ENCODE measurements at places on chromosomes 16 and 17.

GRCh38 chr16:1978476-1979120, 2.7 kb downstream of the NOXO1 start:
- no peak for DNase-seq

DNA sequence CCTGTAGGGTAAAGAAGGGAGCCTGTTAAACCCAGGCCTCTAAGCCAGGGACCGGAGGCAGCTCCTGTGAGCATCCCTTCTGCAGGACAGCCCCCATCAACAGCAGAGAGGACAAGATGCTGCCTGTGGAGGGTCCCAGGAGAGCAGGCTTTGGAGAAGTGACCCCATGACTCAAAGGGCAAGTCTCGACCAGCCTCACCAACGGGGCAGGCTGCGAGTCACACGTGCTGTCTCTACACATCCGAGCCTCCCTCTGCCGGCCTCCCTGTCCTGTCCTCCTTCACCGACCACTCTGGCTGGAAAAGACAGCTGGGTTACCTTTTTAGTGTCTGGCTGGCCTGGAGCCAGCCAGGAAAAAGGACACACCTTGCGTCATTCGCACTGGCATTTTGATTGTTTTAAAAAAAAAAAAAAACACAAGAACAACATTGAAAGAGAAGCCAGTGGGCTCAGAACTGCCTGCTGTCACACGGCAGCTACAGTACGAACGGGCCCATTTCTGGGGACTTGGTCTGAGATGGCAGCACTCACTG, 74.5 kb upstream of the RCVRN start:
- no peak for DNase-seq

DNA sequence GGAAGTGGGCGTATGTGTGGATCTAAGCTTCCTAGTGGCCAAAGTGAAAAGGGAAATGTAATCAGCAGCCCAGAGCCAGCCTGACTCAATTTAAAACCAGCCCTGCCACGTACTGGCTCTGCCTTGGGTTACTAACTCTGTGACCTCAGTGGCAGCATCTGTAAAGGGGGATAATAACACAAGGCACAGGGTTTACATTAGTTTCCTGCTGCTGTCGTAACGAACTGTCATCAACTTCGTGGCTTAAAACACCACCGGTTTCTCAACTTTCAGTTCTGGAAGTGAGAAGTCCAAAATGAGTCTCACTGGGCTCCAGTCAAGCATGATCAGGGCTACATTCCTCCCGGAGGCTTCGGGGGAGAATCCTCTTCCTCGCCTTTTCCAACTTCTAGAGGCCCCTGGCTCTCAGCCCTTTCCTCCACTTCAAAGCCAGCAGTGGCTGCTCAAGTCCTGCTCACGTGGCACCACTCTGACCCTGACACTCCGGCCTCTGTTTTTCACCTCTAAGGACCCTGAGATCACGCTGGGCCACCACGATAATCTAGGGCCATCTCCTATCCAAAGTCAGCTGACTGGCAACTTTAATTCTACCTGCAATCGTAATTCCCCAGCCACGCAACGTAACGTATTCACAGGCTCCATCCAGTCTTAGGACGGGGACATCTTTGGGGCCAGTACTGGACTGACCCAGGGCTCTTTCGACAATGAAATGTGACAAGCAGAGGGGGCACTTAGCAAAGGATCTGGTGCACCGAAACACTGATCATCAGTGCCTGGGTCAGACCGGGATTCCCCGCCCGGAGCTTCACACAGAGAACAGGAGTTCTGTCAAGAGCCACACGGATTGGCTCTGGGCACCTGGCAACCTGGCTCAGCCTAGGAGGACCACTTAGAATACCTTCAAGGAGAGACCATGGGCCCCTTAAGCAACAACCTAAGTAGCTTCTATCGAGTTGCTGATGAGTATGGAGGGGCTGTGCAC, 14.5 kb downstream of the TMC6 start:
- DNase-seq = no peak

DNA sequence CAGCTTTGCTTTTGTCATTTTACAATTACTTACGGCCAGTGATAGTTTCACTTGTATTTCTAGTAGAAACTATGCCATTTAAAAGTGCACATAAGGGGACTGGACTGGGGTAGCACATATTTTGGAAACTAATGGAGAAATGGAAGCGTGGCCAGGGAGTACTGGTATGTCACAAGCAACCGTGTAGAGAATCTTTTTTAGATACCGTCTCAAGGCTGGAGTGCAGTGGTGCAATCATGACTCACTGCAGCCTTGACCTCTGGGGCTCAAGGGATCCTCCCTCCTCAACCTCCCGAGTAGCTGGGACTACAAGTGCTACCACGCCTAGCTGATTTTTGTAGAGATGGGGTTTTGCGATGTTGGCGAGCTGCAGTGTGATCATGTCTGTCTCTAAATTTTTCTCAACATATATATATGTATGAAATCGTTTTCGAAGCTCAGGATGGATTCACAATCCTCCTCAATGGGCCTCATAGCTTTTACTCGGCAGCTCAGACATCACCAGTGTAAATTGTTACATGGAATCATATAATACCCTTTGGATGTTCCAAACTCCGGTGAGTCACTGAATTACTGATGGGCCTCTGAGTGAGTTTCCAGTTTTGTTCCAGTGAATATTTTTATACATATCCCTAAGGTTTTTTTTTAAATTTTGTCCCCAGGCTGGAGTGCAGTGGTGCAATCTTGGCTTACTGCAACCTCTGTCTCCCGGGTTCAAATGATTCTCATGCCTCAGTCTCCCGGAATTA, 51.7 kb downstream of the ZNF778 start:
- DNase-seq = no peak

DNA sequence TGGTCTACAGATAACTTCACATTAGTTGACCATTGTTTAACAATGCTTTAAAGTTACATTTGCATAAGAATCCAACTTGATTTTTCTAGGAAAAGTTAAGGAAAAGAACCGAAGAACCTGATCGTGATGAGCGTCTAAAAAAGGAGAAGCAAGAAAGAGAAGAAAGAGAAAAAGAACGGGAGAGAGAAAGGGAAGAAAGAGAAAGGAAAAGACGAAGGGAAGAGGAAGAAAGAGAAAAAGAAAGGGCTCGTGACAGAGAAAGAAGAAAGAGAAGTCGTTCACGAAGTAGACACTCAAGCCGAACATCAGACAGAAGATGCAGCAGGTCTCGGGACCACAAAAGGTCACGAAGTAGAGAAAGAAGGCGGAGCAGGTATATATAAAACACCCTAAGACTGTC, 21.7 kb downstream of the ANKRD40CL start:
- no peak for DNase-seq

DNA sequence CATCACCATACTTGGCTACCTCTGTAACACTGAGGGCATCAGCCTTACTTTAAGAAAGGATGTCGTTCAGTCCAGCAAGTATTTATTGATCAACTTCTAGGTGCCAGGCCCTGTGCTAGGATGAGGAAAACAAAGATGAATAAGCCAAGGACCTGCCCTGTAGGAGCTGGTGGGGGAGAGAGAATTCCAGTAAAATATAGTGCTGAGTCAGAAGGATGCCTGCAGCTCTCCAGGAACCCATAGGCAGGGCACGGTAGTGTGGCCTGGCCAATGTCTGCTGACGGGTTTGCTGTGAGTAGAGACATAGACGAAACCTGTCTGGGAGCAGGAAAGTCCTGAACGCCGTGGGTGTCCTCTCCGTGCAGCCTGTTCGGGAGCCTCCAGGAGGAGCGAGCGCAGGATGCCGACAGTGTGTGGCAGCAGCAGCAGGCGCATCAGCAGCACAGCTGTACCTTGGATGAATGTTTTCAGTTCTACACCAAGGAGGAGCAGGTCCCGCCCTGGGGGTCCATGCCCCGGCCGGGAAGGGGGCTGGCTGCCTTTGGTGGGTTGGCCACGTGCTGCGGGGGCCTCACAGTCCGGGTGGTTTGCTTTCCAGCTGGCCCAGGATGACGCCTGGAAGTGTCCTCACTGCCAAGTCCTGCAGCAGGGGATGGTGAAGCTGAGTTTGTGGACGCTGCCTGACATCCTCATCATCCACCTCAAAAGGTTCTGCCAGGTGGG, 55.6 kb downstream of the USP43 start:
- no peak for DNase-seq

GRCh38 chr17:35895636-35896587, 15.8 kb upstream of the CCL5 start:
- no peak for DNase-seq

DNA sequence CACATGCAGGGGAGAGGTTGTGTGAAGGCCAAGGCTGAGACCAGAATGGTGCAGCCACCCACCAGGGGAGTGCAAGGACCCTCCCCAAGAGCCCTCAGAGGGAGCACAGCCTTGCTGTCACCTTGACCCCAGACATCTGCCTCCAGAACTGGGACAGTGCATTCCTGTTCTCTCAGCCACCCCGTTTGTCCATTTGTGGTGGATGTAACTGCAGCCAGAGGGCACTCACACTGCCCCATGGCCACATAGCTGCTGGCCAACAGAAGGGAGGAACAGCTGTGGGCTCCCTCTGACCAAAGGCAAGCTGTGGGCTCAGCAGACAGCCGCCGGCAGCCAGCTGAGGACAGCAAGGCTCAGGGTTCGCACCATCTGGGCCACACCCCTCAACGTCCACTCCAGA, 49.8 kb upstream of the KLHDC4 start:
- DNase-seq = no peak

DNA sequence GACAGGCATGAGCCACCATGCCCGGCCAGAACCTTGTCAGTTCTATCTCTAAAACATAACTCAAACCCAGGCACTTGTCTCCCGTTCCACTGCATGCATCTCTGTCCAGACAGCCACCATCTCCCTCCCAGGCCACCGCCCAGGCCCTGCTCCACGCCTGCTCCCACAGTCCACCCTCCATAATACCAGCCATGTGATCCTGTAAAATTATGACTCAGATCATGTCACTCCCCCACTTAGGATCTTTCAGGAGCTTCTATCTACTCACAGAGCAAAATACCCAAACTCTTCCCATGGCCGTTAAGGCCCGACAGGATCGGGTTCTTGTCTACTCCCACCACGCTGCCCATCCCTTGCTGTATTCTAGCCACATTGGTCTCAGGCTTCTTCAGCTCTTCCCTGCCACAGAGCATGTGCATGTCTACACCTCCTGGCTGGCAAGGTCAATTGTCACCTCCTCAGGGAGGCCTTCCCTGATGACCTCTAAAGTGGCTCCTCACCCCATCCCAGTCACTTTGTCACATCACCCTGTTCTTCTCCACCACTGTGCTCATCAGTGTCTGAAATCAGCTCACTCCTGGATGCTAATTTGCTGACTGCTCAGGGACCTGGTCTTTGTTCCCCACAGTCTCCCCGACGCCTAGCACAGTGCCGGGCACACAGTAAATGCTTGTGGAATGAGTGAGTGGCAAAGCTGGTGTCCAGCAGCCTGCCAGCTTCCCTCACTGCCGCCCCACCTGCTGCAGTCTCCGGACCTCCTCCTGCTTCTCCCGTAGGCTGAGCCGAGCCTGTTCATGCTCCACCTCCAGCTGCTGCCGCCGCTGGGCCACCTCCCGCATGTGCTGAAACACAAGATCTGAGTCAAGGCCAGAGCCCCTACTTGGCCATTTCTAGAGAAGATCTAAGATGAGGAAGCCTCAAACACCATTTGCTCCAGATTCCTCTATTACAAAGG, 6.7 kb downstream of the TSPOAP1 start:
- DNase-seq = no peak

- no peak for DNase-seq
Observed at GRCh38 chr16:30350134-30350871, 4.8 kb downstream of the CD2BP2 start.

DNA sequence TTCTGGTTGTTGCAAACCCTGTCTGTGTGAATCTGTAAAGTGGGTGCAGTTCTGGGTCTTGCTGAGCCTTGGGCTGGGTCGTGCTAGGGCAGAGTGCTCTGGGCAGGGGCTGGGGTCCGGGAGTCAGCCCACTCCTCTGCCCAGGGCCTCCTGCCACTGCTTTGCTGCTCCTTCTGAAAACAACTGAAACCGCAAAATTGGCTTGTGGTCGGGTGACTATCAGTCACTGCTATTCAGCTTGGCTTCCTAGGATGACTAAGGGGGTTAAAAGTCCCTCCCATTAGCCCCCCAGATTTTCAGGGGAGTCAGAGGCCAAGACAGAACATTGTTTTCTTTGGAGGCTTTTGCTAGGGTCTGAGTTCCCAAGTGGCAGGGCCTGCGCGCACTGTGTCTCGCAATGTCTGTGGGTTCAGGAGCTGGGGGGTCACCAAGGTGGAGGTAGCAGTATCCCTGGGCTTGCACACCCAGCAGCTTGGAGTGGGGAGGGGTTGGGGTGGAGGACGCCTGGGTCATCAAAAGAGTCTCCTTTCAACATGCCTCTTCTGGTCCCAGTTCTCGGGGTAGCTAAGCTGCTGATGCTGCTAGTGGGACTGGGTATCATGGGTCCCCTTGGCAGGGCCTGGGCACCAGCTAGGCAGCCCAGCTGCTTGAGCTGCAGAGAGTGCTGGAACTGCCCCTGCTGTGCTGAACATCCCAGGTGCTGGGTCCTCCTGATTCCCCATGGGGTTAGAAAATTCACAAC, 13.5 kb upstream of the TBX21 start:
- DNase-seq = no peak

GRCh38 chr16:85757341-85757822, 6.5 kb upstream of the C16orf74 start:
- DNase-seq = no peak

DNA sequence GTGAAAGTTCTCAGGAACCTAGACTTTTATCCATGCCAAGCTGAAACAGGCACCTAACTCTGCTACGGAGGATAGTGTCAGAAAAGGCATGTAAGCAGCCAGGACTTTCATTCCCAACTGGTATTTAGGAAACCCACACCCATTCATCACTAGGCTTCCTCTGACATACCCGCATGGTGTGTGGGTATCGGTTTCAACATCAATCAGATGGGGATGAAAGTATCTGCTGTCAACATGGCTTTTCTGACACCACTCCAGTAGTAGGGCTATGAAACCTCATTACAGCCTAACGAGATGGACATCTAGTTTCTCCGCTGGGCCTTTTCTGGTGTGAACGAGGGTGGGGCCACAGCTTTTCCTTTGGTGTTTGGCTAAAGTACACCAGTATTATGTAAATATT, 1178.3 kb downstream of the CDH11 start:
- no peak for DNase-seq

DNA sequence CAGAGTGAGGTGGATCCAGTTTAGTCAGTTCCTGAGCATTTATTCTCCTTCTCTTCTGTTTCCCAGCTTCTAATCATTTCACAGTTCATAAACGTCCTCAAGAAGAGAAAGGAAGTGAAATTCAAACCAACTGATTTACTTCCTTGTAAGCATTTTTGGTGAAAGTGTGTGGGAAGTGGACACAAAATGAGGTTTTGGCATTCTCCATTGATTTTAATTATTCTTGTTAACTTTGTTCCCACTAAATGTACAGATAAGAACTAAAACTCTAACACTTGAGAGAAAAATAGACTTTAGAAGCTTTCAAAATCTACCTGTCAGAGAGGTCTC, 42.7 kb upstream of the CORO6 start:
- DNase-seq = no peak

DNA sequence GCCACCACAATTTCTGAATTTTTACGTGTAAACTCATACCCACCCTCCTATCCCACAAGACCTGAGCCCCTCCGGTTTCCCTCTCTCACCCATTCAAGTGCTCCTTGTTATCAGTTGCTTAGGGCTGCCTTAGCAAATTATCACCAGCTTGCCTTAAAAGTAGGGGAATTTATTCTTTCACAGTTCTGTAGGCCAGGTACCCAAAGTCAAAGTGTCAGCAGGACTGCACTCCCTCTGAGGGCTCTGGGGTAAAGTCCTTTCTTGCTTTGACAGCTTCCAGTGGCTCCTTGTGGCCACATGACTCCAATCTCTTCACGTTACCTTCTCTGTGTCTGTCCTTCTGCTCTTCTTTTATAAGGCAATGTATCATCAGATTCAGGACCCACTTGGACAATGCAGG, 7.9 kb upstream of the TMEM220 start:
- DNase-seq = no peak
